ENCODE measurements at places on chromosomes 3 and 15.

DNA sequence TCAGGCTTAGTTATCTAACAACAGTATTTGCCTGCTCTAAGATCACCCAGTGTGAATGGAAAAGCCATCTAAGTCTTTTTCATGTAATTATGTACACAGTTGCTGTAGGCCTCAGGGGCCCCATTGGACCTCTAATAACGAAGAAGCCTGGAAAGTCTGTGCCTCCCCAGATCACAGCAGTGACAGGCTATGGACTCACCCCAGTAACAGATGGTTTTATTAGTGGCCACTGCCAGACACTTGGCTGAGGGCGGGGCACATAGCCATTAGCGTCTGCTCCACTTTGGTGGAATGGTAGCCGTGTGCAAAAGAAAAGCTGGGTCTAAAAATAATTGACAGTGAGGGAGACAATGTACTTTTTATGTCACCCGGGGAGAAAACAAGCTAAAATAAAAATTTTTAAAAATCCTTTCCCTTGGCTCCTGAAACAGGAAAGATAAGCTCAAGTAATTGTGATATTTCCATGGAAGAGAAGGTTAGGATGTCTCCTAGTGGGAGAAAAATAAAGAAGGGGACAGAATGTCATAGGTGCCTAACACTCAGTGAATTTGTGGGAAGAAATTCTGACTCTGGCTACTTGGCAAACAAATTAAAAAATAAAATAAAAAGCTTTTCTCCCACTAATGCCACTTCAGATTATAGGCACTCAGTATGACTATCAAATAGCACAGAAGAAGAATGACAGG lies 44.3 kb upstream of the ZNF385D start:
- DNase-seq: no peak

DNA sequence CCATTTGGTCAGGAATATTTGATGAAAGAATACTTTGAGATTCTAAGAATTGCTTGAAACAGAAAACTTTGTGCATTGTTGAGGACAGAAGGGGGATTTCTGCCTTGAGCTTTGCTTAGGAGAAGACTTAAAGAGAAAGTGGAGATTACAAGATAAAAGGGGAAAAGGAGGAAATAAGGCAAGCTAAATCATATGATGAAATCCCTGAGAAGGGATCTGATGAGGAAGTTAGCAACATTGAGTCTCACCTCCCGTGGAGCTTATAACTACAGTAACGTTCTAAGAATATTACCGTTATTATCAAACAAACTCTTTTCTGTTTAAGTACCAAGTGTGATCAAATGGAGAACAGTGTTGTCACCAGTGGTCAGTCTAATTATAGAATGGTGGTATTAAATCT lies 414.7 kb upstream of the NAALADL2 start:
- DNase-seq: no peak

DNA sequence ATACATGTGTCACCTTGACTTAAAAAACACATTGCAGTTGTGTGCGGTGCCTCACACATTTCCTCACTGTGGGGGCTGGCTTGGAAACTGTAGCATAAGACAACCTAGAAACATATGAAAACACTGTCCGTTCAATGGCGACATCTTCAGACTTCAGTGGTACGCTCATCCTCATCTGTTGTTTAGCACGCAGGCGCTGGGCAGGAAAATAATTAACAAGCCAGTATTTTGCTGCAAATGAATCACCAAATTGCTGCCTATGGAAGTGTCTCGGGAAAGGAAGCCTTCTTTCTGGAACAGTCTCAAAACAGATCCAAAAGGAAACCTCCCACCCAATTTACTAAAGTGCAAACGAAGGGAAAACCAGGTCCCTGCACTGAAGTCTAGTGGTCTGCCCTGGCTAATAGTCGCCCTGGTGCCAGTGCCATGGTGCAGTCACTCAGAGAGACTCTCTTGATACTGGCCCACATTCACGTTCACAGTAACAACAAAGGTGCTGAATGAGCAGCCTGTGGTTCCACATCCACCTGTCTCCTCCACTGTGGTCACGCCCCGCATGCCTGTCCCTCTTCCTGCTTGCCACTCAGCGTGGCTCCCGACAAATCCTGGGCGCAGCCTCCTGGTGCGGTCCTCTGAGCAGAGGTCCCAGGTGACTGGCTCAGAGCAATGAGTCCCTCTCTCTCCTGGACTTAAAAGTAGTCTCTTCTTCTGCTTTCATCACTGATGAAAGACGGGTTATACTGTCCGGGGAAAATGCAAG lies 35.6 kb upstream of the MUC13 start:
- no peak for DNase-seq

DNA sequence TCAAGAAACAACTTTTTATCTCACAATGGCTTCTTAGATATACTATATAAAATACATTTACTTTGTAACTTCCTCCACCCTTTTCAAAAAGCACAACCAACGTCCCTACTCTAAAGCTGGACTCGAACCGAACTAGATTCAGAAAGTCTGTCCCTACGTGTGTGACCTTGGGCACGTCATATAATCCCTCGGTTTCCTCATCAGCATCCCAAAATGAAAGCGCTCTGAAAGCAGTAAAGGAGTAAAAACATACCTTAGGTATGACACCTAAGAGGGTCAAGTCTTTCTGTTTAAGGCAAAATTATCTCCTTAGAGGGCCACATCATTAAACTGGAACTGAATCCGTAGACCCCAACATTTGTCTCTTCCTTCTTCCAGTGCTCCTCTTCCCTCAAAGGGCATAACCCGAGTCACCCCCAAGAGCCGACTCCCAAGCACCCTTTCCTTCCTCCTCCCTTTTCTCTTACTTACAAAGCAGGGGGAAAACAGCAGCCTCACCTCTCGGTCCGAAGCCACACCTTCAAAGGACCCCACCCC lies 663 bp downstream of the PDCD10 start:
- DNase-seq: no peak

- DNase-seq: no peak
Observed at GRCh38 chr15:52680041-52680391, 828 bp upstream of the ATOSA start.

DNA sequence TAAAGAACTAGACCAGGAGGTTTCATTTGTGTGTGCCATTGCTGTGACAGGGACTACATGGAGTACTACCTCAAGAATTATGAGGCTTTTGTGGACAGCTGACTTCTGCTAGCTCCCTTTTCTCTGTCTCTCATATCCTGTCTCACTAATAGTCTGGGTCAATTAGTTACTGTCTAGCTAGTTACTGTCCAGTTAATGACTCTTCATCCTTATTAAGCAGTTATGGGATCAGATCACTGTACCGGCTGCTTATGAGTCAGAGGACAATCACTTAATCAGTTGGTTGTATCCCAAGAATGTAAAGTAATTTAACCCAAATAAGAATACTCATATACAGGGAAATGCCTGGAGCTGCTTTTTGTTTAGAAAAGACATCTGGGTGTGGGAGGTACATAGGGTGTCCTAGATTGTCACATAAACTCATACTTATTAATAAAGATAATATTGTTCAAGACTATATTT lies 158.0 kb downstream of the CDIN1 start:
- DNase-seq: no peak

GRCh38 chr15:25643120-25643519 lies 204.3 kb upstream of the UBE3A start:
- no peak for DNase-seq

- no peak for DNase-seq
Observed at GRCh38 chr3:39972508-39972907, 163.1 kb downstream of the MYRIP start.

GRCh38 chr3:51637144-51637940 lies 33.7 kb upstream of the TEX264 start:
- DNase-seq: no peak

GRCh38 chr15:95068701-95069521 lies 837.5 kb downstream of the MCTP2 start:
- no peak for DNase-seq

DNA sequence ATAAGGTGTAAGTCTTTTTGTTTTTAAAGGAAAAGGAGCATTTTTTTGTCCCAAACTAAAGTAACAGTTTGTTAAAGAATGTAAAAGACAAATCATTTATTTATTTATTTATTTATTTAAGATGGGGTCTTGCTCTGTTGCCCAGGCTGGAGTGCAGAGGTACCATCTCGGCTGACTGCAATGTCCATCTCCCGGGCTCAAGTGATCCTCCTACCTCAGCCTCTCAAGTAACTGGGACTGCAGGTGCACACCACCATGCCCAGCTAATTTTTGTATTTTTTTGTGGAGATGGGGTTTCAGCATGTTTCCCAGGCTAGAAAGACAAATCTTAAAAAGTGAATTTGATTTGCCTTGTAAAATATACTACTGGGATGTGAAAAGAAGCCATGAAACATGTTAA lies 86.3 kb upstream of the PLXND1 start:
- no peak for DNase-seq

DNA sequence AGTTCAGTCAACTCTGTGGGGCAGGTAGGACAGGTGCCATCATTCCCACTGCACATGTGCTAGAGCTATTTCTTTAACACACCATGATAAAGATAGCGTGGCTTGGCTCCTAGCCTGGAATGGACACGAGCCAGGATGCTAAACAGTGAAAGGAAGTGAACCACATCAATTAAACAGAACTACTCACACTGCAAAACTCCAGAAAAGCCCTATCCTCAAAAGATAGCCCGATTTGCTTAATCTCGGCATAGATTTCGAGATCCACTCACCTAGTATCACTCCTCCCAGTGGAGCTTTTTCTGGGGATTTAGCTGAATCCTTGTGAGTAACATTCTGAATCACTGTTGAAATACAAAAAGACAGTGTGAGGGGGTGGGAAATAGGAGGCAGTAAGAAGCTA lies 118.0 kb downstream of the ABI3BP start:
- no peak for DNase-seq

GRCh38 chr3:140406655-140407054 lies 271.2 kb upstream of the TRIM42 start:
- no peak for DNase-seq

GRCh38 chr3:114886905-114887304 lies 260.2 kb downstream of the ZBTB20 start:
- no peak for DNase-seq

GRCh38 chr3:175956964-175957363 lies 1097.8 kb downstream of the NAALADL2 start:
- DNase-seq: no peak

DNA sequence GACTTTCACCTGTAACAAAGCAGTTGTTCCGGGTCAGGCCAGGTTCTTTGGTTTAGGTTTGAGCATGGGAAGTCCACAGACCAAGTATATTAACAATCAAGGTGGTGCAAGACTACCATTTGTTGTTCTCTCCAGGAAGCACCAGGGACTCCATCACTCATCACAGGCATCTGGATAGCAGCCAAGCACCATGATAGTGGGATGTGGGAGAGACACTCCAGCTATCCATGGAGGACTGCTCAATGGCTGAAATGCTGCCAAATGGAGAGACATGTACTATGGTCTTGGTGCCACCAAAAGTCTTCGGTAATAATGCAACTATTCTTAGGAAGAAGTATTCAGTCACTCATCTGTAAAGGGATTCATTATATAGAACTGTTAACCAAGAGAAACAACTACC lies 143.0 kb downstream of the TNIK start:
- no peak for DNase-seq

DNA sequence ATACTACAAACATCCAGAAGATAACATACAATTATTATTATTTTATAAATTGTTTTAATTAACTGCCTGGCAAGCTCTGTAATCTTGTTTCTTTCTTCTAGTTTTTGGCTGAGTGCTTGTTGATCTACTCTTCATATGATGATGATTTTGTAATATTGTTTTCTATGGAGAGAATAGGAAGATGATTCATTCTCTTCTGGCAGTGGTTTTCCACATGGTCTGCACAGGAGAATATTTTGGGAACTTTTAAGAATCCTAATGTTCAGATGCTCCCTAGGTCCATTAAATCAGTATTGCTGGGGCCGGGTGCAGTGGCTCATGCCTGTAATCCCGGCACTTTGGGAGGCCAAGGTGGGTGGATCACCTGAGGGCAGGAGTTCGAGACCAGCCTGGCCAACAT lies 37.6 kb downstream of the CACNA2D3 start:
- DNase-seq: no peak

- DNase-seq: no peak
Observed at GRCh38 chr3:194184265-194184751, 48.4 kb downstream of the HES1 start.

DNA sequence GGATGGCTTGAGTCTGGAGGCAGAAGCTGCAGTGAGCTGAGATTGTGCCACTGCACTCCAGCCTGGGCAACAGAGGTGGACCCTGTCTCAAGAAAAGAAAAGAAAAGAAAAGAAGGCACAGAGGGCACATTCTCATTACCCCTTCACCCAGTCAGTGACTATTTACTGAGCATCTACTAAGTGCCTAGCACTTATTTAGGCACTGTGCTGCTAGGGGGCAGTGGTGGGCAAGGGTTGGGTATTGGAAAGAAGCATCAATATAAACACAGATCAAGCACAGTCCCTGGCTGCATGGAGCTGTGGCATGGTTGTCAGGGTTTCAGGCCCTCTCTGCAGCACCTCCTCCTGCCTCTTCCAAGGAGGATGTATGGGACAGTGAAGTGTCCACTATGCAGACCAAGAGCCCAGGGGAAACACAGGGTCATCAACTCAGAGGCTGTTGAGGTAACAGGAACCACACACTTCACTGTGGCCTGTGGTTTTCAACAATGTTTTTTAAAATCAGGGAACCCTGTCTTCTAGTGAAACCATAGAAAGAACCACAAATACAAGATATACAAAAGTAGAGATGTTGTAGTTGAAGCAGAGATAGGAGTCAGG lies 138.5 kb downstream of the RAB11A start:
- DNase-seq: no peak

- peak; percentile 37 for DNase-seq
Observed at GRCh38 chr15:25481208-25481859, 42.5 kb upstream of the UBE3A start.

DNA sequence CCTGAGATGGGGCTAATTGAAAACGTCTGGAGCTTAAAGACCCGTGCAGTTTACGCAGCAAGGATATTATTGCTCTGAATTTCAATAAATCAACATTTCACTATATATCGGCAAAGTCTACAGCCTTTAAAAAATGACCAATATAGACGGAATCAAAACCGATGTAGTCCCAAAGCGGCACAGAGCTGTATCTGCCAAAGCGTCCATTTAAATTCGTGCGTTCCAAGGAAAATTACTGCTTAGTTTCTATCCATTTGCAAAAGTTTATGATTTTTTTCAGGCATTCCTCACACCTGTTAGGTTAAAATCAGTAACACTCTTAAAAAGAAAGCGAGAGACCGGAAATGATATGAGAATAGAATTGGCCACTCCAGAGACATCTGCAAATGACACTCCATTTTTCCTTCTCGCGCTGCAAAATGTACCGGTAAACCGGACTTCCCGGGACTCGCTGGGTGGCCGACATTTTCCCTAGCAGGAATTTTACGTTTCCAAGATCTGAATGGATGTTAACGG lies 777 bp upstream of the EIF4A2 start:
- no peak for DNase-seq

- DNase-seq: no peak
Observed at GRCh38 chr3:111541911-111542483, at the start of gene CD96. Gene CD96, plus strand, starts transcription at chr3:111542197. Its CDS starts 52 bp downstream, at chr3:111542249.
